ENCODE measurements at places on chromosomes 4 and X. TPM values are rescaled to one million over a fixed set of nuclear protein-coding genes. Genes with fewer than 3 reads are reported as not detected.

The TLR3 gene
- total RNA-seq = 6.2 TPM

The OPHN1 gene
- total RNA-seq = 4.7 TPM

The ASB9 gene
- total RNA-seq = 0.18 TPM

The SYN1 gene
- 13.9 TPM for total RNA-seq

The UGDH gene
- 100 TPM for total RNA-seq

The MAGEB10 gene
- total RNA-seq = not detected

The REPS2 gene
- 0.81 TPM for total RNA-seq

The NR0B1 gene
- total RNA-seq = not detected

The CAPN6 gene
- not detected for total RNA-seq

The SPIN2A gene
- total RNA-seq = 0.18 TPM

All from cardiac atrium fibroblast (primary cell).